ENCODE measurements at places on chromosomes 6 and 20.

GRCh38 chr20:33894798-33895197 lies 83.7 kb downstream of the CHMP4B start:
- DNase-seq, result no peak

DNA sequence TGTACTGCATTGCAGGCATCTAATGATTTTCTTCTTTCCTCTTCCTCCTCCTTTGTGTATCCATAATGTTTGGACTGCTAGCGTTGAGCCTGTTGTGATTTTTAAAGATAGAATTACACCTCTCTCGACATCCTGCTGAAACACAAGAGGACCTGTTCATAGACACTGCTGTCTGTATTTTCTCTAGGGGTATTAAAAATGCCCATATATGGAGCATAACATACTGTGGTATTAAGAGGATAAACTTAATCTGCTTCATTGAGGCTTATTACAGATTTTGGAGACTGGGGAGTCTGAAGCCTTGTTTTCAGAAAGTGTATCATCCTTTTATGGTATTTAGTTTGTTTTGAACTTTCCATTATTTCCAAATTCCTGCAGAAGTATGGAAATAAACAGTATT lies 414.3 kb downstream of the CDKAL1 start:
- no peak for DNase-seq

DNA sequence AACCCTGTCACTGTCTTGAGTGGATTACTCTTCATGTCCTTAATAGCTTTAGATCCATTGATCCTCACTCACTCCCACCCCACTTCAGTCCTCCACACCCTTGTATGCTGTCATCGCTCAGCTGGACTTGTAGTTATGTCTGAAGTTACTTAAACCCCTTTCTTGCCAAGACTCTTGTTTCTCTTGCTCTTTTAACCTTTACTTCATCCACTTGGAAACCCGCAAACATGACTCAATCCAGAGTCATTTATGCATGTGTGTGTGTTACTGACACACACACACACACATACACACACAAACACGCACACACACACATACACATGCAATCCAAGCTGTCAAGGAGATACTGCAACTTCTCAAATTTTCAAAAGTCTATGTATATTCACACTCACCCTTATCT lies 341.8 kb downstream of the SYNE1 start:
- DNase-seq, result no peak

GRCh38 chr6:74431873-74432580 lies 736.0 kb downstream of the CD109 start:
- DNase-seq, result no peak

DNA sequence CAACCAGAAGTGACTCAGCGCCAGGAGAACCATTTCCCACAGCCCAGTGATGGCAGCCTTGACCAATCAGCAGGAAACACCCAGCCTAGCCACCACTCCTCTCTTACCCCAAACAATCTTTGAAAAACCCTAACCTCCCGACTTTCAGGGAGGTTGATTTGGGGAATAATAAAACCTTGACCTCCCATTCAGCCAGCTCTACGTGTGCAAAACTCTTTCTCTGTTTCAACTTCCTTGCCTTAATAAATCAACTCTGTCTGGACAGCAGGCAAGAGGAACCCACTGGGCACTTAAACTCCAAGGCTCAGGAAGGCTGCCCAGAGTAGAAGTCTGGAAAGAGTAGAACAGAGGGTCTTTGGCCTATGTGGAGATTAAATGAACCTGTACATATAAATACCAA lies 35.0 kb downstream of the SERPINB1 start:
- DNase-seq, result no peak

- DNase-seq, result peak; percentile 84
Observed at GRCh38 chr6:40727271-40727670, 140.1 kb upstream of the LRFN2 start.

DNA sequence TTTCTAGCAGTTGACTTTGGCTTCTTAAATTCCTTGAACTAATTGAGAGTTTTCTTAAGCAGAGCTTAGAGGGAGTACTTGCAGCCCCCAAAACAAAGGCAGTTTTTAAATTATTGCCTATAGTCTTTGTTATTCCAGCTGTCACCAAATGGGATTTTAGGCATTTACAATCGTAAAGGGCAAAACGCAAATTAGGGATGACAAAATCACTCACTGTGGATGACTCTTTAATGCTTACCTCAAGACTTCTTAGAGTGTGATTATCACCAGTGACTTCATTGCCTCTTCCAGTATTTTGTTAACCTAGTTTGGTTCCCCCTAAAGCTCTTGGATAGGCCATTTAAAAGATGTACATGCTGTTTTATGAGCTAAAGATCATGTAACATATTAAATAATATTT lies 126.8 kb downstream of the LRRC1 start:
- no peak for DNase-seq

DNA sequence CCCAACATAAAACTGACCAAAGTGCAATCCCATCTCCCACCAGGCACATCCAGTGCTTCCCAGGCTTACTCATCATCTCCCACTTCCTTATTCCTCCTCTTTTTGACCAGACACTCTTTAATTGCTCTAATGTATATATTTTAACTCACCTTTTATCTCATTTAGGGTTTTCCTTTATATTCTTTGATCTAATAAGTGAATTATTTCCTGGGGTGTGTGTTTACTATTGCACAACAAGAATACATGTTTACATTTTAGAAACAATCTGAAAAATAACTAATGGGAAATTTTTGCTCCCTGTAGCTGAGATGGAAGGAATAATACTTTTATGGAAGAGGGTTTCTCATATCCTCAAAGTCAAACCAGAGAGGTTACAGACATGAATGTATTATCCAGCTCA lies 18.4 kb downstream of the RHAG start:
- no peak for DNase-seq

- DNase-seq, result no peak
Observed at GRCh38 chr6:151309619-151310018, 69.9 kb downstream of the AKAP12 start.

DNA sequence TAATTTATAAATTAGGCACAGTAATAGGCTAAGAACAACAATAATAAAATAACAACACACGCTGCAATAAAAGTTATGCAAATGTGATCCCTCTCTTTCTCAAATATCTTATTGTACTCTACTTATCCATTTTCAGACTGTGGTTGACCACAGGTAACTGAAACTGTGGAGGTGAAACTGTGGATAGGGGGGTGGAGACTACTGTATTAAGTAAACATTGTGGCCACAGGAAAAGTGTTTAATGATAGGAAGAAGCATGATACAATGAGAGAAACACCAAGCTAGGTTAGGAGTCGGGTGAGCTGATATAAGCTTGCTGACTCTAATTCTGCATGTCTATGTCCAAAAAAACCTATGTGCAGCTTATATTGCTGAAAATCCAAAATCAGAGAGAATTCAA lies 23.0 kb downstream of the NHLRC1 start:
- no peak for DNase-seq

GRCh38 chr6:148649454-148649963 lies 97.3 kb upstream of the UST start:
- DNase-seq, result no peak

DNA sequence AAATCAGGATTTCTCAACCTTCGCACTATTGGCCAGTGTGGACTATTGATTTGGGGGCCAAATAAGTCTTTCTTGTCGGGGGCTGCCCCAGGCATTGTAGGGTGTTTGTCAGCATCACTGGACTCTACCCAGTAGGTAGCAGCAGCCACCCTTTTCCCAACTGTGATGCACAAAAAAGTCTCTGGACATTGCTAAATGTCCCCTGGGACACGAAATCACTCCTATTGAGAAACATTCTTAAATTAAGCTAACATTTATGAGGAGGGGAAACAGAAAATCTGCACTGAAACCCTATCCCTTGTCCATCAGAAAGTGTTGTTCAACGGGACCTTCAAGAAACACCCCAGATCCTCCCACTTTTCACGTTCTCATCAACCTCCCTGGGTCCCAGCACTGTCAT lies 54.2 kb downstream of the NFATC2 start:
- DNase-seq, result no peak

DNA sequence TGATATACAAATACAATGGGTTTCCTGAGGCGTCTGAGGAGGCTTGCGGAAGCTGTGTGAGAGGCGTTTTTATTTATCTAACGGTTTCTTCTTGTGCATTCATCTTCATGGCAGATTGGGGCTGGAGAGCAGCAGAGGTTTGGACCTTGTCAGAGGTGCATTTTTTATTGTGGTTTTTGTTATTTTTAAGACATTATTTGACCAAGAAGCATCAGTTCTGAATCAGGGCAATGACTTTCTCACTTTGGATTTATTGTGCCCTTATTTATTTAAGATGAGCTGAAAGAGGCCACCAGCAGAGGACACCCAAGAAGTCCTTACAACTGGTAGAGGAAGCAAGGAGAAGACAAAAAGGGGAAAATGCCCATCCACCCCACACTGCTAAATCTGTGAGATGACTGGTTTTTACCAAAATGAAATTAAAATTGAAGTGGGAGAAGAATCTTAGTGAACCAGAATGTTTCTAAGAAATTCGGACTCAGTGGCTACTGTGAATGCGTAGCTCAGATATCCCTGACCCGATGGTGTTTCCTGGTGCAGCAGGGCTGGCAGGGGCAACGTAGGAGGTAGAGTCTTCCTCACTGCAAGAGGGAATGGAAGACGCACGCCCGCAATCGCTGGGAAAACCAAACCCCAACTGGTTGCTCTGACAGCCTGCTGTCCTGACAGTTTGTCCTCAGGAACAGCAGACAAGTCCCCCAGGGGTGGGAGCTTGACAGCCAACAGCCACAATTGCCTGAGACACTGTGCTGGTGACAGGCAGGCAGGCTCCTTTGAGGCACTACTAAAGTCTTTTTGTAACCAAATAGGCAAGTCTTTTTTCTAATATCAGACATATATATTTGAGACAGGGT lies 14.2 kb downstream of the PRR18 start:
- DNase-seq, result no peak

DNA sequence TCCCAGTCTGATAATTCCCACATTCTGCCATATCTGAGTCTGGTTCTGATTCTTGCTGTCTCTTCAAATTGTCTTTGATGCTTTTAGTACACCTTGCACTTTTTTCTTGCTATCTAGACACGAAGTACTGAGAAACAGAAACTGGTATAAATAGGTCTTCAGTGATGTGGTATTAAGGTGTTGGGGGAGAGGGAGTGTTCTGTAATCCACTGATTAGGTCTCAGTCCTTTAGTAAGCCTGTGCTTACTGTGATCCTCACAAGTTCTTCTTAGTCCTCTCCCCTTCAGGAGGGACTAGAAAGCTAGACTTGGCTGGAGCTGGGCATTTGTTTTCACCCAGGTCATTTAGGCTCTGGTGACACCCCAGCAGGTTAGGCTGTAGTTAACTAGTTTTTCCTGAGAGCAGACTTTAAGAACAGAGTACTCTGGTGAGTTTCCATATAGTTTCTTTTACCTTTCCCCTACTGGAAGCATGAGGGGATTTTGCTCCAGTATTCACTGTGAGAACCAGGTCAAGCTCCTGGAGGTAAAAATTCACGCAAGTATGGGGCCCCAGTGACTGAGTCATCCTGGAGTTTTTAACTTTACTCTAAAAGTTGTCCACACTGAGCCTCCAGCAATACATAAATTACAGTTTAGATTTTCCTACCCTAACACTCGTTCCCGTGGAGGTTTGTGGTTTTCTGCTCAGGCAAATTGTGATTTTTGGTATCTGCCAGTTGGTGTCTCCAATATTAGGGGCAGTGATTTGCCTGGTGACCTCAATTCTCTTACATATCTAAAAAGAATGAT lies 154.6 kb downstream of the CDKAL1 start:
- no peak for DNase-seq

- DNase-seq, result no peak
Observed at GRCh38 chr20:59217173-59217572, 53.6 kb downstream of the ZNF831 start.

GRCh38 chr6:168314021-168314420 lies 5.6 kb downstream of the DACT2 start:
- DNase-seq, result no peak
